ENCODE measurements at places on chromosomes 2 and 18.

- H3K36me3 ChIP-seq = peaks cover 3% of the 10 kb centered on the region
- H3K27me3 ChIP-seq = no peaks in the 10 kb centered on the region
- no peak overlapping the region for H3K4me3 ChIP-seq
- no peak for DNase-seq
These were observed 25.5 kb downstream of the DPYSL5 start for GRCh38 chr2:26873286-26873983.

GRCh38 chr2:224211791-224212190 lies 172.7 kb upstream of the SERPINE2 start:
- no peaks in the 10 kb centered on the region for H3K36me3 ChIP-seq
- peaks cover 39% of the 10 kb centered on the region for H3K4me1 ChIP-seq
- peak overlapping the region; percentile 0 for H3K4me3 ChIP-seq

DNA sequence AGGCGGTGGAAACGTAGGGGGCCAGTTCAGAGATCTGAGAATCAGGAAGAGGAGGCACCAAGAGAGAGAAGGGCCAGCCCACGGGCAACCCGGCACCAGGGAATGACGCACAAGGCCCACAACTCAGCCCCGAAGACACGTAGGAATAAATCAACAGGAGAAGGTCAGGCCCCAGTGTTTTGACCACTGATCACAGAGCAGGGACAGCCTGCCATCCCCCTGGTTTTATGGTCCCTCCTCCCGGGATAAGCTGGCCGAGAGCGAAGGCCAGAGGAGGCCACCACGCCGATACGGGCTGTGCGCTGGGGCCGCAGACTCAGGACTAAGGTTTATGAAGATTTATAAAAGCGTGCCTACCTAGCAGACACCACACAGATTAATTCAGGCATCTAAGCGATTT lies 341.4 kb downstream of the ZNF516 start:
- H3K4me1 ChIP-seq = peaks cover 8% of the 10 kb centered on the region
- peak overlapping the region; percentile 30 for H3K27ac ChIP-seq
- no peak for DNase-seq
- H3K4me3 ChIP-seq = no peak overlapping the region
- no peaks in the 10 kb centered on the region for H3K27me3 ChIP-seq
- no peaks in the 10 kb centered on the region for H3K36me3 ChIP-seq

- no peaks in the 10 kb centered on the region for H3K4me1 ChIP-seq
- H3K36me3 ChIP-seq = no peaks in the 10 kb centered on the region
- H3K27me3 ChIP-seq = no peaks in the 10 kb centered on the region
- DNase-seq = no peak
- no peak overlapping the region for H3K27ac ChIP-seq
- no peak overlapping the region for H3K4me3 ChIP-seq
These were observed 43.0 kb upstream of the CHMP1B start for GRCh38 chr18:11808001-11808855.

DNA sequence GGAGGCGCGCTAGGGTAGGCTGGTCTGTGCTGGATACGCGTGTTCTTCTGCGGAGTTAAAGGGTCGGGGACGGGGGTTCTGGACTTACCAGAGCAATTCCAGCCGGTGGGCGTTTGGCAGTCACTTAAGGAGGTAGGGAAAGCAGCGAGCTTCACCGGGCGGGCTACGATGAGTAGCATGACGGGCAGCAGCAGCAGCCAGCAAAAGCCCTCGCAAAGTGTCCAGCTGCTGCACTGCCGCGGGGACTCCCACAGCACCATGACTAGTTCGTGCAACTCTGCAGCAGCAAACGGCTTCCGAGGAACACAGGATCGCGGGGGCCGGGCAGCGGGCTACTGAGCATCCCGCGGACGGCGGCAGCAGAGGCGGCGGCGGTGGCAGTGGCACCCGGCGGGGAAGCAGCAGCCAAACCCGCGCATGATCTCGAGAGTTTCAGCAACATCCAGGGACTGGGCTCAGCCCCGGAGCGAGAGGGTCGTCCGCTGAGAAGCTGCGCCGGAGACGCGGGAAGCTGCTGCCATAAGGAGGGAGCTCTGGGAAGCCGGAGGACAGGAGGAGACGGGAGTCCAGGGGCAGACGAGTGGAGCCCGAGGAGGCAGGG lies 368 bp downstream of the TMEFF2 start:
- H3K27me3 ChIP-seq = peaks cover 83% of the 10 kb centered on the region
- H3K4me3 ChIP-seq = peak overlapping the region; percentile 81
- H3K36me3 ChIP-seq = no peaks in the 10 kb centered on the region
- no peak for DNase-seq
- no peak overlapping the region for H3K27ac ChIP-seq

DNA sequence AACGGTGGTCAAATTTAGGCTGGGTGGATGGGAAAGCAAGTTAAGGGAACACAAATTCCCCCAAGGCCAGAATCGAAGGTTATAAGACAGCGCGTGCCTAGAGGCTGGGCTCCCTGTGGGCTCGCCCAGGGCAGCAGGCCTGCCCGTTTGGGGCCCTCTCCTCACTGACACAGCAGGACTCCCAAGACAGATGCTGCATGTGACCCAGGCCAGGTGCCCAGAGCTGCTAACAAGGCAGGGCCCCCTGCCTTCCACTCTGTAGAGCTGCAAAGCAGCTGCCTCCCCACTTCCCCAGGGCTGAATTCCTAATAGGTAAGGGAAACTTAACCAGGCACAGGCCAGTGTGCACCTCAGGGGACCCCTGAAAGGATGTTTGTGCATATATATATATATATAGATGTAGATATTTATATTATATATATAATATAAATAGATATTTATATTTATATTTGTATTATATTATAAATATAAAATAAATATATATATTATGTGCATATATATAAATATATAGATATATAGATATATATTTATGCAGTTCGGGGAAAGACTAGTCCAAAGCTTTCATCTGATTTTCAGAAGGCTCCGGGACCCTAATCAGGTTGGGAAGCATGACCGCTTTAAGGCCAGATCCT lies 43.7 kb downstream of the TMEM37 start:
- H3K27me3 ChIP-seq = no peaks in the 10 kb centered on the region
- no peak overlapping the region for H3K4me3 ChIP-seq
- peaks cover 11% of the 10 kb centered on the region for H3K4me1 ChIP-seq
- DNase-seq = no peak
- peak overlapping the region; percentile 10 for H3K27ac ChIP-seq

- H3K27me3 ChIP-seq = no peaks in the 10 kb centered on the region
- no peaks in the 10 kb centered on the region for H3K36me3 ChIP-seq
- peak overlapping the region; percentile 45 for H3K27ac ChIP-seq
- no peak for DNase-seq
- H3K4me1 ChIP-seq = peaks cover 15% of the 10 kb centered on the region
- H3K4me3 ChIP-seq = no peak overlapping the region
These were observed 567.8 kb upstream of the KLHL29 start for GRCh38 chr2:22817197-22817596.

DNA sequence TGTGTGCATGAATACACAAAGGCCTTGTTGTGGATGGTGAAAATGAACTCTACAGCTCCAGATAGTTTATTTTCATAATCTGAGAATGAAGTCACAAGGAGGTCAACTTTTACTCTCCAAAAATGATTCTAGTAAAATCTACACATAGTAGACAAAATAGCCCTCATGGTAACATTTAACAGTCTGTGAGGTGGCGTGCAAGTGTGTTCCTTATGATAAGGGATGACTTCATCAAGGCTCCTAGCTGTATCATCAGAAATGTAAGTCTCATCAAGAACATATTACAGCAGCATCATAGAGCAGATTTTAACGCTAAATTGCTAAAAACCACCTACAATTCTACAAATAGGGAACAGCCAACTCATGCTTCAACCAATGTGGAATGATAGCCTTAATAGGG lies 72.3 kb upstream of the RIOK3 start:
- DNase-seq = no peak
- H3K27ac ChIP-seq = no peak overlapping the region
- H3K4me1 ChIP-seq = no peaks in the 10 kb centered on the region
- no peaks in the 10 kb centered on the region for H3K27me3 ChIP-seq
- no peak overlapping the region for H3K4me3 ChIP-seq
- H3K36me3 ChIP-seq = peaks cover 4% of the 10 kb centered on the region

DNA sequence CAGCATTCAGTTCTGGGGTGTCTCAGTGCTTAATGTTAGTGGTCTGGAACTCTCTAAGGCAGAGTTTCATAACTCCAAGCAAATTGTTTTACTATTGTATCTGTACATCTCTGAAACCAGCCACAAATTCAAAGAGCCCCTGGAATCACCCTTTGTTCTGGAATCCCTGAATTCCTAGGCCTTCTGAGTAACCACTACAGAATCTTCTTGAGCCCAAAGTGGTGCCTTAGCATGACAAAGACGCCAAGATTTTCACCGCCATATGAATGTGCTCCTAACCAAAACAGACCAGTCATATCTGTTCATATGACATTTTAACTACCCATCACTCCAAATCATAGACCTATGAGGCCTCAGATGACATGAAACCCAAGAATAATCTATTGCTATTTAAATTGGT lies 668.1 kb downstream of the EPHA4 start:
- no peak for DNase-seq
- no peaks in the 10 kb centered on the region for H3K4me1 ChIP-seq
- H3K27me3 ChIP-seq = no peaks in the 10 kb centered on the region
- H3K36me3 ChIP-seq = no peaks in the 10 kb centered on the region
- no peak overlapping the region for H3K27ac ChIP-seq

- no peak for DNase-seq
- no peaks in the 10 kb centered on the region for H3K36me3 ChIP-seq
- no peaks in the 10 kb centered on the region for H3K4me1 ChIP-seq
These were observed 19.2 kb downstream of the DTNA start for GRCh38 chr18:34729264-34729663.

- no peaks in the 10 kb centered on the region for H3K36me3 ChIP-seq
- H3K27ac ChIP-seq = no peak overlapping the region
- DNase-seq = peak; percentile 7
- H3K27me3 ChIP-seq = no peaks in the 10 kb centered on the region
- no peaks in the 10 kb centered on the region for H3K4me1 ChIP-seq
These were observed 103.3 kb downstream of the MDH1 start for GRCh38 chr2:63692002-63692606.

DNA sequence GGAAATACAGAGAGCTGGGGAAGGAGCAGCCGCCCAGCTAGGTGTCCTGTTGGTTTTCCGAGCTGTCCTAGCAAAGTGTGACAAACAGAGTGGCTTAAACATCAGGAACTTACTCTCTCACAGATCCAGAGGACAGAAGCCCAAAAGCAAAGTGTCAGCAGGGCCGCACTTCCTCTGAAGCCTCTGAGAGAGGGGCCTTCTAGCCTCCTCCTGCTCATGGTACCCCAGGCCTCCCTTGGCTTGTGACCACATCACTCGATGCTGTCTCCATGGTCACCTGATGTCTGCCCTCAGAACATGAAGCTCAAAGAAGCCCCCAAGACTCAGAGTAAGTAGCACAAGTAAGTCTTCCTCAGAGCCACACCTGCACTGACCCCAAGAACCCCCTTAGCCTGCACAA lies 650.5 kb upstream of the ID2 start:
- H3K27ac ChIP-seq = no peak overlapping the region
- H3K4me1 ChIP-seq = no peaks in the 10 kb centered on the region
- no peak overlapping the region for H3K4me3 ChIP-seq
- H3K36me3 ChIP-seq = no peaks in the 10 kb centered on the region
- DNase-seq = no peak

DNA sequence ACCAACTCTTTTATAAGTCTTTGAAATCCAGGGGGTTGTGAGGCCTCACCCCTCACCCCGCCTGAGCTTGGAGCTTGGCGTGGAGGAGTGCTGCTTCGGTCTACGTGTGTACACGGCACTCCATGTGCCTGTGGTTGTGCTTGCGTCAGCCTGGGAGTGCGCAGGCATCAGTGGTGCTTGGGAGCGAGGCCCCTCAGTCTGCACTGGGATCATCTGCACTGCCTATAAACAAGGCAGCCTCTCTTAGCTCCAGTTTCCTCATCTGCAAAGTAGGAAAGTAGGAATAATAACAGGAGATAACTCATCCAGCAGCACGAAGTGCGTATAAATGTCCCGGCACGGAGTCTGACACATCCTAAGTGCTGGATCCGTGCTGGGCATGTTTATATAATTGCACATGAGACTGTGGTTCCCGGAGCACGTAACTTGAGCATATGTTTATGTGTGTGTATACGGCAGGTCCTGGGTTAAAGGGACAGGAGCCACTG lies 1.2 kb downstream of the GYPC start:
- H3K4me3 ChIP-seq = peak overlapping the region; percentile 93
- H3K4me1 ChIP-seq = peaks cover 56% of the 10 kb centered on the region
- peaks cover 2% of the 10 kb centered on the region for H3K36me3 ChIP-seq
- peak overlapping the region; percentile 93 for H3K27ac ChIP-seq
- DNase-seq = peak; percentile 31

DNA sequence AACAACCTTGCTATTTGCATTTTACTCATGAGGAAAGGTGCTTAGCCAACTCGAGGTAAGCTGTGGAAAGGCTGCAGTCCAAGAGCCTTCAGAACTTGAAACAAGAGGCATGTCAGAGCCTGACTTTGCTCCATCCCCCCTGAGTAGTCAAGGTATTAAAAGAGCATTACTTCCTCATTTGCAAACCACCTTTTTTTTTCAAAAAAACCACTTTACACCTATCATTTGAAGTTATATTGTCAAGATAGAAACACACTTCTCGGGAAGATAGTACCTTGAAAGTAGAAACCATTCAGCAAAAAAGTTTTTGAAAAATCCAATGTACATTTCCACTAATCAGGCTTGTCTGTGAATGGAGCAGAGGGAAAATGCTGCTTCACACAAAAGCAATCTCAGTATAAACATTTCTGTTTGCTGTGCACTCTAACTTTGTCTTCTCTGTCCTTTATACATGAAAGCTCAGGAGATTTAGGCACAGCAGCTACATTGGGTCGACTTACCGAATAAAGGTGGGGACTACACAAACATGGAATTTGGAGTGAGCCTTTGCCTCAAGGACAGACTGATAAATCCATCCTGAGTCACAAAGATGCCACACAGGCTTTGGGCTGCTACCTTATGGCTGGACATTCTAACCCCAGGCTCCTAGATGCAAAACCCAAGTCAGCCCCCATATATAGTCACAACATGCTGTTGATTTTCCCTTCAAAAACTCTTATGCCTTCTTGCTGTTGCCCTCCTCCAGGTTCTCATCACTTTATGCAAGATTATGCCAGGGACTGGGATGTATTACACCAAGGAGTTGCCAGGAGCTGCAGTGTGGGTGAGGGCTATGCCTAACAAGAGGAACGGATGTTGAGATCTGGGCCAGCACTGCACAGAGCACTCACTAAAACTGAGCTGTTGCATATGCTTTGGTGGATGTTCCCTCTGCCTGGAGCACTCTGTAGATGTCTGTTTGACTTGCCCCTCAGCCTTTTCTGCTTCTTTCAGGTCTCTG lies 41.4 kb upstream of the EML4 start:
- no peaks in the 10 kb centered on the region for H3K36me3 ChIP-seq
- H3K27ac ChIP-seq = no peak overlapping the region
- peaks cover 16% of the 10 kb centered on the region for H3K4me1 ChIP-seq

- no peak overlapping the region for H3K27ac ChIP-seq
- no peaks in the 10 kb centered on the region for H3K36me3 ChIP-seq
- DNase-seq = no peak
- no peak overlapping the region for H3K4me3 ChIP-seq
- peaks cover 8% of the 10 kb centered on the region for H3K27me3 ChIP-seq
These were observed 108.3 kb upstream of the PPP1CB start for GRCh38 chr2:28643327-28643726.

- DNase-seq = no peak
- H3K27ac ChIP-seq = no peak overlapping the region
- no peaks in the 10 kb centered on the region for H3K36me3 ChIP-seq
- H3K4me1 ChIP-seq = no peaks in the 10 kb centered on the region
- no peak overlapping the region for H3K4me3 ChIP-seq
- H3K27me3 ChIP-seq = no peaks in the 10 kb centered on the region
These were observed 300.8 kb upstream of the MEX3C start for GRCh38 chr18:51498085-51498855.

All from neural crest cell (in vitro differentiated cells).